ENCODE measurements at places on chromosomes 1 and 21. TPM values are rescaled to one million over a fixed set of nuclear protein-coding genes. Genes with fewer than 3 reads are reported as not detected.

TFB2M gene
- 10.3 TPM for total RNA-seq

OR2T11 gene
- not detected for total RNA-seq

L1TD1 gene
- not detected for total RNA-seq

TNFAIP8L2 gene
- 54.1 TPM for total RNA-seq

RPTN gene
- total RNA-seq, result not detected

XCL2 gene
- total RNA-seq, result 3.0 TPM

GMEB1 gene
- total RNA-seq, result 19.8 TPM

PLCH2 gene
- total RNA-seq, result 10.1 TPM

RGS16 gene
- total RNA-seq, result 0.54 TPM

NMNAT1 gene
- 7.6 TPM for total RNA-seq

PDZK1 gene
- total RNA-seq, result not detected

UQCRHL gene
- total RNA-seq, result 1.5 TPM

COL16A1 gene
- 0.37 TPM for total RNA-seq

KCNN3 gene
- total RNA-seq, result 0.29 TPM

ESPN gene
- 0.48 TPM for total RNA-seq

Data from naive thymus-derived CD4-positive, alpha-beta T cell (primary cell).